Ovary (tissue), 10 donors: ENCODE measurements at places on chromosomes 2 and 18. TPM values are rescaled to one million over a fixed set of nuclear protein-coding genes. Genes with fewer than 3 reads are reported as not detected.

The CNRIP1 gene
- total RNA-seq, result 54.6 TPM

The PKP4 gene
- 60.9 TPM for total RNA-seq

The LINC00305 gene
- total RNA-seq, result not detected

The FBXO41 gene
- 3.1 TPM for total RNA-seq
